ENCODE measurements at places on chromosomes 7 and 10. TPM values are rescaled to one million over a fixed set of nuclear protein-coding genes. Genes with fewer than 3 reads are reported as not detected.

PILRA gene
- total RNA-seq = 0.33 TPM

ANKMY2 gene
- 33.1 TPM for total RNA-seq

RAPGEF5 gene
- 1.5 TPM for total RNA-seq

CPA2 gene
- total RNA-seq = under 0.01 TPM

WDR86 gene
- 1.0 TPM for total RNA-seq
